ENCODE measurements at places on chromosomes 2 and 18.

DNA sequence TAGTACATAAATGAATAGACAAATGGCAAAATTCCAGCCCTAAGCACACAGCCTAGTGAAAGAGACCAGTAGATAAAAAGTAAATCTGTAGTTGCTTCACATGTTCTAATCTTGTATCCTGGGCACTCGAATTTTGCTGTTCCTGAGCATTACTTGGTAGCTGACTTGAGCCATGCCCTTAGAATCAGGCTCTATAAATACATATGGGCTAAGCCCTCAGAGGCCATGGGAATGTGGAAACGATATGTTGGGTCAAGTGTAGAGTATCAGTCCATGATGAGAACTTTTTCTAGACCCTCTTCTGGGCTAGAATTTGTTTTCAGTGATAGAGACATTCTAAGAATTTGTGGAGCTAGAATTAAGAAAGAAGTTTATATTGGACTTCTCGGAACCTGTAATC, 21.9 kb downstream of the ELAC1 start:
- DNase-seq: no peak

DNA sequence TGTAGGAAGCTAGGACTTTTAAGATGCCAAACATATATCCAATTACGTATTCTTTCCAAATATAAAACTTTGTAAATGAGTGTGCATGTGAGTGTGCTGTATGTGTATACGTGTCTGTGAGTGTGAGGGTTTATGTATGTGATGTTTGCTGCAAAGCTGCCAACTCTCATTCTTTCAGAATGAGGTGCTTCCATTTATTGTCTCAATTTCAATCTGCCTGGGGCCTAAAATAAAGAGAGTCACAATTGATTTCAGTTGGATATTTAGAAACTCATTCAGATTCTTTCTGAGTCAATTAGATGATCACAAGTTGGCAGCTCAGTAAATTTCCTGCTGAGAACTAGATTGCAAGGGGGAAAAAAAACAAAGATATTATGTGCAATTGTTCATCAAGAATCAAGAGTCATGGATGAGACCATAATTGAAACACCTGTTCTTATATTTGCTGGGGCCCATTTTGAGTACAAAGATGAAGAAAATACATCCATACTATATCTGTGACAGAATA, 621.2 kb upstream of the ACVR2A start:
- DNase-seq: no peak

GRCh38 chr2:166593403-166593802, 99.4 kb upstream of the SCN7A start:
- DNase-seq: no peak

GRCh38 chr18:59881728-59882656, 17.8 kb upstream of the PMAIP1 start:
- no peak for DNase-seq

DNA sequence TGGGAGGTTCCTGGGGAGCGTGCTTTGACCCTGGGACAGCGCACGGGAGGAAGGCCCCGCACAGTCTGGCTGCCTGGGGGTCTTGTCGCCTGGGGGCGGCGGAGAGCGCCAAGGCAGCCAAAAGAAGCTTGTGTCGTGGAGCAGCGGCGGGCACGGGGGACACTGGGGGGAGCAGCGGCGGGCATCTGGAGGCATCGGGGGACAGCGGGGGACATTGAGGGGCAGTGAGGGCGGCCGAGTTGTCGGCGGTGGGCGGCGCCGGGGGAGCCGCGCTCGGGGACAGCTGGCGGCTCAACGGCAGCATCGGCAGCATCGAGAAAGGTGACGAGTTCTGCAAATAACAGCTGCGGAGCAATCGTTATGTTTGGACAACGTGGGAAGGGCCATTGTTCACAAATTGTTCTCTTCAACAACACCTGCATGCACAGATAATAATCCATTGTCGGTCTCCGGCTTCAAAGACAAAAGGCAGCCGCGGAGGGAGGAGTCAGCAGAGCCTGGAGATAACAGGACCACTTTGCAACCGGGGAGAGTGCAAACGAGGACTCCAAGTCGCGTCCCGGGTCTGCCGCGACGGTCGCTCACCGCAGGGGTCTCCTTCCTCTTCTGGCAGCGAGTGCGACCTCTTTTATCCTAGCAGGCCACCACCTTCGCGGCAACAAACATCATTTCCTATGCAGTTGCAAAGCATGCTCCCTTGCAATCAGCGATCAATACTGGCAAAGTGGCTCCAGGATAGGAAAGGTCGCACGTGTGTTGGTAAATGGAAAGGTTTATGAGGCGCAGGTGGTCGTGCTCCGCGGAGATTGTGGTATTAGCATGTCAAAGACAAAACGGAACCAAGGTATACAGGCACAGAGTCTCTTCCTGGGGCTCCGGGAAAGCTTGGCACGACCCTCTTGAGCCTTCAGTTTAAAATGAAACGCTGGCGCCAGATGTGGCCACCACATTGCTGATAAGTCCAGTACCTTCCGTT, 132.3 kb upstream of the DLX2 start:
- no peak for DNase-seq

DNA sequence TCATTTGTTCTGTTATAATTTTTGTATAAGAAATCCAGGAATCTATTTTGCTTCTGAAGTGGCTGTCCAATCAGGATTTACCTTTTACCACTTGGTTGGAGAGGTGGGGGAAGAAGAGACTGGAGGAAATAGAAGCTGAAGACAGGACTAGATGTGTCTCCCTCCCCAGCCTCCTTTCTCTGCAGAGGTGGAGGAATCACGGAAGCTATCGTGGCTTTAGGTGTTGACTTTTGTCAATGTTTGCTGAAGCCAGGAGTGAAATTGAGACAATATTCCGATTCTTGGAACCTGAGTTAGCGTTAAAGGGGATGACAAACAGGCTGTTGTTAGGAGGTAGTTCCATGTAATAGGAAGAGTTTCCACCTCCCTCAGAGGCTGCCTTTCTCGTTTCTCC, 43.5 kb downstream of the PDCL3 start:
- no peak for DNase-seq

DNA sequence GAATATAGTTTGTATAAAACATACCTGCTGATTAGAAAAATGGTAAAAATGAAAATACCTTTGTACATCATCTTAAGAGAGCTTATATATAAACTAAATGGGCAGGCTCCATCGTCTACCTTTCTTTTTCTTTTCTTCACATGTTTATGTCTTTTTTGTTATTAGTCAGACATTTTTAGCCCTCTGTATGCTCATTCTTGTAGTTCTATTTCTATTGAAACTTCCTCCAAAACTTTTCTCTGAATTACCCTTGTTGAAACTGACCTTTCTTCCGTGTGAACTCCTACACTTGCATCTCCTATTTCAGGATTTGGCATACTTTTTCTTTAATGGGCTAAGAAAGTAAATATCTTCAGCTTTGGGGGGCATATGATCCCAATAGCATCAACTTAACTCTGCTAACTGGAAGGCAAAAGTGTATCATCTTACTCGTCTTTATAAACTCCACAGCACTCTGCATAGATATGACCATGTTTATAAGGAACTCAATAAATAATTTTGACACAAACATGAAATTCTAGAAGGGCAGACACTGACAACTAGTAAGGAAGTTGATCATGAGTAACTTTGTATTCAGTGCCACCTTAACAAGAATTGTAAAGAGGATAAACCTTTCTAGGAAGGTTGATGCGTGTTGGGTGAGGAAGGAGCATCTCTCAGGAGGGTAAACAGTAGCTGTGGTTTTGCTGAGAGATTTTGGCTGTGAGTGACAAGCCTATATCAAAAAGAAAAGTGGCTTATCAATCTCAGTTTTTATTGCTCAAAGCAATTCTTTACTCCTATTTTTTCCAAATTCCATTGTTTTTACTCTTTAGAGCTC, 127.6 kb downstream of the PIK3C3 start:
- no peak for DNase-seq

GRCh38 chr2:65499216-65499615, 66.8 kb upstream of the SPRED2 start:
- no peak for DNase-seq

DNA sequence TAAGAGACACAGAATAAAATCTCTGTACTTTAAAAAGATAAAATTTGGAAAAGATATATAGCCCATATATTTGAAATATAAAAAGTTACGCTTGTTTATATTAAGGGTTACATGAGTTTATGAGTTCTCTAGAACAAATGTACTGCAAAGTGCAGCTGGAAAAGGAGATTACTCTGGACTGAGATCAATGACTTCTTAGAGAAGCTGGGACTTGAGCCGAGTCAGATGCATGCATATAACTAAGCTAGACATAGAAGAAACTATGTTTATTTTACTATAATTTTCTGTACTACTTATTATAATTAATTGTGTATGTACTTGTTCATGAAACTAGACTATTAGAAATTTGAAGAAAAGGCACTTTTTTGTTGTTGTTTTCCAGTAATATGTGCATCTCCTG, 170.3 kb upstream of the NXPH2 start:
- no peak for DNase-seq

GRCh38 chr2:9753276-9753600, 90.0 kb upstream of the TAF1B start:
- DNase-seq: peak; percentile 8

- DNase-seq: no peak
Measured at GRCh38 chr18:6566338-6566911, 151.7 kb upstream of the L3MBTL4 start.

- no peak for DNase-seq
Measured at GRCh38 chr2:140274891-140275290, 1494.7 kb upstream of the NXPH2 start.

DNA sequence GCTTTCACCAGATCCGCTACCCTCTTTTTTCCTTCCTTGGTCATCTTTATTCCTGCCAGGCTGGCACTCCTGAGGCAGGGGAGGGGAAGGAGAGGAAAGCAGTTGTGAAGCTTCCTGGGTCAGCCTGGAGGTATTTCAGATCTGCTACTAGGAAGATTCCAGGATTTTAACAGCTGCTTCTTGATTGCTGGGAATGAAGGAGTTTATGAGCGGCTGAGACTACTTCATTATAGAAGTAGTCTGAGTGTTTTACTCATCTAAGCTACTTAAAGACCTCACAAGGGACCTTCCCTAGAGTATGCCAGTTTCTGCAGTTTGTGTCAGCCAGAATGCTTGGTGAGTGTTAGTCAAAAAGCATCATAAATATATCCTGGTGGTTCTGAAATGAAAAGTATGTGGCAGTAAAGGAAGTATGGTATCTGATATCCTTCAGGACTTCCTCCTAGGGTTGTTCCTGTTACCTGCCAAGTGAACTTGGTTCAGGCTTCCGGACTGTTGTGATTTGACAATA, 1.9 kb downstream of the TANC1 start:
- no peak for DNase-seq

DNA sequence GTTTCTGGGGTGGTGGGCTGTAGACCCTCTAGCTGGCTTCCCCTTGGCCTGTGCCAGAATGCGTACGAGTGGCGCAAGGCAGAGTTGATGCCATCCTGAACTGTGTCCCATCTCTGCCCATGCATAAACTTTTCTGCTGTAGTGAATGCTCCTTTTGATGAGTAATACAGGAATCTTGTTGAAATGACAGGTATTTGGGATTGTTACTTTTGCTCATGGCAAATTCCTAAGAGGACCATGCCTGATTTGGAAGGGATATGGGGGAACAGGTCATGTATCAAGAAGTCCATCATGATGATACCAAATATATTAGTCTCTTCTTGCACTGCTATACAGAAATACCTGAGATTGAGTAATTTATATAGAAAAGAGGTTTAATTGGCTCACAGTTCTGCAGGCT, 648.0 kb downstream of the SLC4A3 start:
- no peak for DNase-seq

- DNase-seq: peak; percentile 16
Measured at GRCh38 chr2:134079373-134079772, 174.5 kb upstream of the MGAT5 start.

DNA sequence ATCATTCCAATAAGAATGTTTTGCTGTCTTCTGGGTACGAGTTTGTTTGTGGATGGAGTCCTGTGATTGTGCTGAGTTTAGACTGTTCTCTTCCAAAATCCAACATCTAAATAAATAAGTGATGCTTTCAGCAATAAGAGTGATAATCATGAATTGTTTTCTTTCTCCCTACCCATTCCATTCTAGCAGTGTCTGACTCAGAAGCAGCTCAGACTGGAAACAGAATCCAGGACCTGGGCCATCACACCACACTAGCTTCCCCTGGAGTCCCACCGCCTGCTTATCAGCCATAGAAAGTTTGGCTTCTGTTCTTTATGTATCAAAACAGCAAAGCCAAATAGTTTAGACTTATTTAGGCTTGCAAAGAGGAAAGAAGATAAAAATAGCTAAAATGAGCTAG, 76.4 kb upstream of the CNGA3 start:
- no peak for DNase-seq

GRCh38 chr2:143192716-143193115, 63.5 kb downstream of the ARHGAP15 start:
- DNase-seq: no peak

GRCh38 chr2:28419443-28420270, 27.0 kb downstream of the FOSL2 start:
- peak; percentile 18 for DNase-seq

- DNase-seq: no peak
Measured at GRCh38 chr2:71734620-71735019, 281.3 kb downstream of the DYSF start.

GRCh38 chr2:16014041-16014787, 73.9 kb downstream of the MYCN start:
- no peak for DNase-seq

DNA sequence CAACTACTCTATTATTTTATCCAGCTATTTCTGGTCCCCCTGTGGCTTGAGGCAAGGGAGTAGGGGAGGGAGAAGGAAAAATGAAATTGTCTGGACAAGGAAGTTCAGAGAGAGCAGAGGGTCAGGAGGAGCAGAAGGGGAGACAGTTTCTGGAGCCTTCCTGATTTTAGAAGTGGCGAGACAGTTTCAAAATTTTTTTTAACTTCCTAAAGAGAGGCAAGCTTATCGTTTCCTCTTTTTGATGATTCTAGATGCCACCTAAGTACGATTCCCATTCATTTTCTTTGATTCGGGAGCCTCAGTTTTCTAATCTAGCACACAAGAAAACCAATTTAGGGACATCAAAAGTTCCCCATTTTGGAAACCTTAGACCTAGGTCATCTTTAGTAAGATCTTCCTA, 96.9 kb upstream of the B3GNT2 start:
- DNase-seq: peak; percentile 31

DNA sequence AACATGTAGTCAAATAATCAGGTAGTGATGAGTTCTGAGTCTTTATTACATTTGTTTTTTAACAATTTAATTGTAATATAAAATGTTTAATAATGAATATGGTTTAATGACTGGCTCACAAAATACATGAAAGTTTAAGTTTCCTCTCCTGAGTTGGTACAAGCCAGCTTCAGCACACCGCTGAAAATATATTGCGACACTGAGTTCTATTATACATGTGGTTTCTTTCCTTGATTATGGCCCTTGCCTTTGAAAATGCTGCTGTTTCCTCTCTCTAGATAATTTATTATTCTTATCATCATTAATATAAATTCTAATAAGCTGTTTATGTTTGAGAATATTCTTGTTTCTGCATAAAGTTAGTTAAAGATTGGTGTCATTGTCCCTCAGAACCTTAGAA, 249.3 kb downstream of the PARD3B start:
- DNase-seq: no peak

DNA sequence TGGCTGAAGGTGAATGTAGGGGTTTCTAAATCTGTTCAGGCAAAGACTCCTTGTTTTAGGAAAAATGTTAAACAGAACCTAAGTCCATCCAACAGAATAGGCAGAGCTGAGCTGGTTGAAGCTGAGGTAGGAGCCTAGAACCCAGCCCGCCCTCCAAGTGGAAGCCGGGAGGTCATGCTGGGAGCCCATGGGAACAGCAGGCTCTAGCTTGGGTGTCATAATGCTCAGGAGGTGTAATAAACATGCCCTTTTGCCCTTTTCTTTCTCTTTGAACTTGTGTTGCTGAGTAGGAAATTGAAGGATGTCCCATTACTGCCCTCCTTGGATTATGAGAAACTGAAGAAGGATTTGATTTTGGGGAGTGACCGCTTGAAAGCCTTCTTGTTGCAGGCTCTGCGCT, 60.3 kb downstream of the ARMC9 start:
- no peak for DNase-seq
